Activated naive CD4-positive, alpha-beta T cell treated with anti-CD3 and anti-CD28 coated beads, Interleukin-2, amount 50 U/mL, for 72 hours (primary cell): ENCODE measurements at places on chromosomes 2 and 18.

DNA sequence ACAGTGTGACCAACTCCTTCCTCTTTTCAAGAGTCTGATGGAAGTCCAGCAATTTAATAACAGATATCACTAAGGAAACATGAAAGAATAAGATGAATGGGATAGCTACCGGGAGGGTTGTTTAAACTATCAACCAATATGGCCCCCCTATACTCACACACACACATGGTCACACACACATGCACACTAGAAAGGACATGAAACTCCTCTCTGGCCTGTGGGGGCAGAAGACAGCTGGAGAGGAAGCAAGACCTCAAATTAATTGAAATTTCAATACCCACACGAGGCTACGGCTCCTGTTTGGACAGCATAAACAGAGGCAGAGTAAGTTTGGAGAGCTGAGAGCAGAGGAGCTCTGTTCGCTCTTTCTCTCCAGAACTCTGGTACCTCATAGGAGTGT lies 34.7 kb upstream of the REEP1 start:
- DNase-seq: no peak

DNA sequence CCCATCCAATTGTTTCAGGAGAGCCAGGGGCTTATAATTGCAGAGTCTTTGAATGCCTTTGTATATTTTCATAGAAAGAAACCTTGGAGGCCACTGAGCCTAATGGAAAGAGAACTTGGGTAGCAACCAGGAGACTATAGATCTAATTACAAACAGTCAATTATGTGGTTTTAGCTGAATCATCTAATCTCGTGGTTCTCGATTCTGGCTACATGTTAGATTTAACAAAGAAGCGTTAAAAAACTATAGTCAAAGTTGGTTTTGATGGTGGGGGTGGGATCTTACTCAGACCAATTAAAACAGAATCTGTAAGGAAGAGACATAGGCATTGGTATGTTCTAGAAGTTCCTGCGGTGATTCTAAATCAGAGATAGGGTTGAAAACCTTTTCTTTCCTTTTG lies 344.1 kb downstream of the CNTNAP5 start:
- DNase-seq: no peak

DNA sequence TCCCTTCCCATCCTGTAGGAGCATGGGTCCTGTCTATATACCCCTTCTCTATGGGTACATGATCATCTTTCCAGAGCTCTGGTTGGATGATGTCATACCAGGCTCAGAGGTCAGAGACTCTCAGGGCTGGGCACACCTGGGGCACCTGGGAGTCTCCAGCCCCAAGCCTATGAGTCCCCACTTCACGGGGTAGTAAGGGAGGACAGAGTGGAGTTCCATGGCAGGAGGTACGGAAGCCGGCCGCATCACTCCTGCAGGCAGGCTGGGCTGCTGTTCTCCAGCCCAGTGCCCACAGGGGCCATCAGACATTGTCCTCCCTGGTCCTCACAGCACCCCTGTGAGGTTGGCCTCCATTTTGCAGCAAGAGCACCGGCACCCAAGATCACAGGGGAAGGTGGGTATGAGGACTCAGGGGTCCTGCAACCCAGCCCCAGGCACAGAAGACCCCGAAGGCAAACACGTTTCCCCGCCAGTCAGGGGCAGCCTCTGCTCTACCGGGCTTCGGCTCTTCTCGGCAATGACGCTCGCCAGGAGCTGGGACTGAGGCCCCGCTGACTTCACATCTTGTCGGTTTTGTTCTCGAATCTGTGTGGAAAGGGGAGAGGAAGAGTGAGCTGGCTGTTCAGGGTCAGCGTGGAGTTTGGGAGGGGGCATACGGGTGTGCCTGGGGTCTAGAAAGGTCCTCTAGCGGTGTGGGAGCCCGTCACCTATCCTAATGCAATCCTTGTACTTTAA lies 91.5 kb downstream of the ADD2 start:
- DNase-seq: no peak

- DNase-seq: no peak
Measured at GRCh38 chr2:106168657-106169056, 25.4 kb downstream of the UXS1 start.

DNA sequence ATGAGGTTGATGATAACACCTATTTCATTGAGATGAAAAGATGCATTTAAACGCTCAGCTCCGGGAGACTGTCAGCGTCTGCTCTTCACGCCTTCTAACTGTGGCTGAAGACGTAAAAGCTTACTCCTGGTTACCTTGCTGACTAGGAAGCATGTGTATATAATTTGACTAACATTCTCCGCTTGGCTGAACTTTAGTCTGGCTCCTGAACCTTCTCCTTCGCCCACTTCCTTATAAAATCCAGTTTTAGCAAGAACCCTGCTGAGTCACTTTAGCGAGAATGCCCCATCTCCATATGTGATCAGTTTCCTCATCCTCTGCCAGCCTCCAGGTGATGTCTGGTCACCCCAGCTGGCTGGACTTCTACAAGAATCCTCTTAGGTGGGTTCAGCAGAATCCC lies 12.7 kb upstream of the CREG2 start:
- no peak for DNase-seq

DNA sequence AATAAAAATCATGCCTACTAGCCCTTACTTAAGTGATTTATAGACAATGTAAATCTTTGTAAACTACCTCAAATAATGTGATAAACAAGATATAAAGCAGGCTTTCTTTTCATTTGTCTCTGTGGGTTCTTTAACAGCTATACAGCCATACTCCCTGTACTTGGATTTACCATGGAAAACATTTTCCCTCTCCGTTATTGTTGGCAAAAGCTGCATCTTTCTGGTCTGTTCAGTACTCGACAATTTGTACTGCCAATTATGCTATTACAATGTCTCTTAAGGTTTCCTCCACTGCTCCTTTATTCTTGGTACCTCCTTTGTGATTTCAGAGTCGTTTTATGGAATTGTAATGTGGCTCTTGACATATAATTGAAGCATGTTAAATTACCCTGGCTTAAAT lies 426.3 kb upstream of the PKDCC start:
- no peak for DNase-seq

GRCh38 chr18:48967545-48967944 lies 16.8 kb upstream of the SMAD7 start:
- no peak for DNase-seq

DNA sequence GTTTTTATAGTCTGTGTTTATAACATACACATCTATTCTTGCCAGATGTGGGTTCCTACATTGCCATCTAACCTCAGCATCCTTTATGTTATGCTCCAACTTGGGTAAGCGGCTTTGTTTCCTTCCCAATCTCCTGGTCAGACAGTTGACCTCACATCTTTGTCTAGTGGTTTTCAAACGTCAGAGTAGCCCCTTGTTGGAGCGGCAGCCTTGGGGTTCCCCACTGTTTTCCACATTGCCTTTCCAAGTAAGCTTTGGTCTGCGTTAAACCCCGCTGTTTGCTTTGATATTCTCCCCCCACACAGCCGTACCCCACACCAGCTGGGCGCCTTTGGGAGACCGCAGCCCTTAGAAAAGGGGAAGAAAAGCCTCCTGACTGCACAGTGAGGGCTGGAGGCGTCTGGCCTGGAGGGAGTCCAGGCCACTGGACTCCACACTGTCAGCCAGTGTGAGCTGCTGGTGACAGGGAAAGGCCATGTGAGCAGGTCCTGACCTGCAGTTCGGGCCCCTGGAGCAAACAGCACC lies 83.3 kb downstream of the MALT1 start:
- DNase-seq: no peak

- no peak for DNase-seq
Measured at GRCh38 chr18:468955-469790, 31.3 kb downstream of the COLEC12 start.

DNA sequence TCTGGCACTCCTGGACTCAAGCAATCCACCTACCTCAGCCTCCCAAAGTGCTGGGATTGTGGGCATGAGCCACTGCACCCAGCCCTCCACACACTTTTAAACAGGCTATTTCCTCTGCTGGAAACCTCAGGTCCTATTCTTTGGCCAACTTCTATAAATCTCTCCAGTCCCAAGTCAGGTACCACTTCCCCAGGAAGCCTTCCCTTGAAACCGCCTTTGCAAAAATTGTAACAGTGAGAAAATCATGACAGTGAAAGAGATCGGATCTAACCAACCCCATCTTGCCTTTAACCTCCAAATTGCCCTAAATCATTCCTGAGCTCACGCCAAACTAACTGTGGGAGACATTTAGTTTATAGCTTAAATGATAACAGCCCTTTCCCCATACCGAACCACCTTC lies 67.3 kb upstream of the CABLES1 start:
- DNase-seq: no peak

GRCh38 chr2:153474407-153474806 lies 4.2 kb downstream of the RPRM start:
- DNase-seq: no peak

DNA sequence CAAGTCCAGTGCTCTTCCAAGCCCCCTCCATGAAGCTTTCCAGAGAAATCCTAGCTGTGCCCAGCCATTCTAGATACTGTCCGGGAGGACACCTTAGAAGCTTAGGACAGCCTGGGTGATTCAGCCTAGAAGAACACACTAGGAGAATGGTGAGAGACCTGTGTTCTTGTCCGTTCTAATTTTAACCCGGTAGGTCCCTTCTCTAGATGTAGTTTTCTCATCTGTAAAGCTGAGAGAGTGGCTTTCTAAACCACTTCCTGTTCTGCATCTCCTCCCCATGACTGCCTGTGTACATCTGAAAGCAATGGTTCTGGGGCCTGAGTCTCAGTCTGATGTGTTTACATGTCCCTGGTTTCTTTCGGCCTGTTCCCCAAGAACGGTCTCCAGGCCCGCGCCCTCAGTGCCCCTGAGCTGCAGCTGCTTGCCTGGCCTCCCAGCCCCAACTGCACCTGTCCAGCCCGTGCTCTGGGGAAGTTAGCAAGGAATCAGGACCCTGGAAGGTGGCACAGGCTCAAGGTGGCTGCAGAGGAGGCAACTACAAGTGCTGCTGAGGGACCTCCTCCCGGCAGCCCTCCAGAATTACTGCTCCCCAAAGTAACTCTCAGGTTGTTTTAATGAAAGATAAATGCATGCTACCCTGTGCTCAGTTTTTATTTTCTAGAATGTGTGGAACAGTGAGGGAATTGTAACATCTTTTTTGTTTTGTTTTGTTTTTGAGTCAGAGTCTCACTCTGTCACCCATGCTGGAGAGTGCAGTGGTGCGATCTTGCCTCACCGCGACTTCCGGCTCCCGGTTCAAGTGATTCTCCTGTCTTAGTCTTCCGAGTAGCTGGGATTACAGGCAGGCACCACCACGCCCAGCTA lies 105.9 kb downstream of the LBH start:
- DNase-seq: no peak

DNA sequence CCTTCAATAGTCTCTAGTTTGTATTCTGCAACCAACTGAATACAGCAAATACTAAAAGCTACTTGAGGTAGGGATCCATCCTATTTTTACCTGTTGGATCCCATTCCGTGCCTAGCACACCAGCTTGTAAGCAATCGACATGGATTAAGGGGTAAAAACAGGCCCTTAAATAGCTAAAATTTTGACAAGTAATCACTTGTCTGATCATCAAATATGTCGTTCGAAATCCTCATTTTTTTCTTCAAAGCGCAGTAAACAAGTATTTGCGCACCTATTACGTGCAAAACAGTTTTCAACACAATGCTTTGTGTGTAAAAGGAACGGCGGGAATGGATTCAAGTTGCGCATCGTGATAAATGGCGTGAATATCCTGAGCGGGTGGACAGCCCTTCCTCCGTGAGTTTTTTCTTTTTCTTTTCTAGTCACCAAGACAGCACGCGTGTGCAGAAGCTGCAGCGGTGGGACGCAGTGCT lies 1.4 kb upstream of the ACVR2A start:
- no peak for DNase-seq

DNA sequence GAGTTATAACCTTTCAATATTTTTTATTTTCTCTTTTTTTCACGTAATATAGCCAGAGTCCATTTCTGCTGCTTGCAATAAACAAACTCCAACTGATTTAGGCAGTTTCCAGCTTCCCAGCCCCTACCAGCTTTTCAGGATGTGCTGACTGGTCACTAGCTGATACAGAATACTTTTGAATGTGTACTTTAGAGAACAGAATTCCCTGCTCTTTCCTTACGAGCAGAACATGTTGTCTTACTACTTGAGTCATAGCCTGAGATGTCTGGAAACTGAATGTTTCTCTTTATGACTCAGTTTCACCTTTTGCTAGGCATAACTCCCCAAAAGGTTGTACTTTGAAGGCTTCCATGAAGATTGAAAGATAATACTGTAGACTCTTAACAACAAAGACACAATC lies 44.5 kb upstream of the KCNE4 start:
- no peak for DNase-seq

GRCh38 chr2:160210599-160211138 lies 10.6 kb upstream of the ITGB6 start:
- peak; percentile 87 for DNase-seq

GRCh38 chr2:134522496-134523455 lies 196.0 kb downstream of the TMEM163 start:
- no peak for DNase-seq

DNA sequence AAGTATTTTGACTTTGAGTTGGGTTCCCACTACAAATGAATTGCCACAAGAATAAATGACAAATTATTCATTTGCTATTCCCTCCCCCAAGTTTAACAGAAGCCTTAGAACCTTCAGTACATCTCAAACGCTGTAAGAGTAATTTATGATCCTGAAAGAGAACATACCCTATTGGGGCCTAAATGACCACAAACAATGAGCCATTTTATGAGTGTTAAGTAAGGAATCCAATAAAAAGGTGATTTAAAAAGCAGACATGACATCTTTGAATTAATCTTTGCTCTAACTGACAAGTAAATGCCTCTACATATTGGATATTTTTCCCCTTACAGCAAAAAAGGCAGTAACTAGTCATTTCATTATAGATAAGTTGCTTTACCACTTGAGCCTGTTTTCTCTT lies 136.9 kb downstream of the NRXN1 start:
- no peak for DNase-seq

- no peak for DNase-seq
Measured at GRCh38 chr2:159160954-159161353, 125.5 kb downstream of the WDSUB1 start.

DNA sequence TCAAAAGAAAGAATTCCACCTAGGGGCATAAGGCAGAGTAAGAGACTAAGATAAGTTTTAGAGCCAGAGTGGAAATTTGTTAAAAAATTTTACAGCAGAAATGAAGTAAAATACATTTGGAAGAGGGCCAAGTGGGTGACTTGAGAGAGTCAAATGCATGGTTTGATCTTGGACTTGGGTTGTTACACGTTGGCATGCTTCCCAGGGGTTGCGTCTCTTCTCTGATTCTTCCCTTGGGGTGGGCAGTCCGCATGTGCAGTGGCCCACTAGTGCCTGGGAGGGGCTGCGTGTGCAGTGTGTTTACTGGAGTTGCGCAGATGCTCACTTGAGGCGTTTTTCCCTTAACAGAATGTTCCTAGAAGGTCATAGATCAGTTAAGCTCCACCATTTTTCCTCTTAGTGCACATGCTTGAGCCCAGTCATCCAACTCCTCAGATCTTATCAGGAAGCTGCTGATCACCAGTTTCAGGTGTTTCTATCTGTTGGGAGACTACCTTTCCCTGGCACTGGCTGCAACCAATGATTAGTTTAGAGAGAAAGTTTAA lies 13.1 kb downstream of the SEH1L start:
- no peak for DNase-seq
